Mammary epithelial cell (primary cell): ENCODE measurements at places on chromosomes 7 and 10. TPM values are rescaled to one million over a fixed set of nuclear protein-coding genes. Genes with fewer than 3 reads are reported as not detected.

- no peak for DNase-seq
These were observed 75.4 kb downstream of the CYP51A1 start for GRCh38 chr7:92058899-92059298.

GRCh38 chr10:103528549-103528948 lies 35.0 kb downstream of the NEURL1 start:
- no peak for DNase-seq

GRCh38 chr10:48932831-48933664 lies 6.6 kb downstream of the LRRC18 start:
- no peak for DNase-seq

Gene PNLIPRP2
- not detected for total RNA-seq

Gene ELN
- not detected in 2 replicates for total RNA-seq

Gene C1QL3
- not detected in 2 replicates for total RNA-seq

Gene RARRES2
- total RNA-seq = 0.17 TPM

Gene POLR2J2
- 4.2 TPM for total RNA-seq

- no peak for DNase-seq
These were observed 182.2 kb downstream of the ADK start for GRCh38 chr10:74333174-74333573.

GRCh38 chr10:105872665-105873064 lies 1231.6 kb downstream of the SORCS3 start:
- DNase-seq = no peak

DNA sequence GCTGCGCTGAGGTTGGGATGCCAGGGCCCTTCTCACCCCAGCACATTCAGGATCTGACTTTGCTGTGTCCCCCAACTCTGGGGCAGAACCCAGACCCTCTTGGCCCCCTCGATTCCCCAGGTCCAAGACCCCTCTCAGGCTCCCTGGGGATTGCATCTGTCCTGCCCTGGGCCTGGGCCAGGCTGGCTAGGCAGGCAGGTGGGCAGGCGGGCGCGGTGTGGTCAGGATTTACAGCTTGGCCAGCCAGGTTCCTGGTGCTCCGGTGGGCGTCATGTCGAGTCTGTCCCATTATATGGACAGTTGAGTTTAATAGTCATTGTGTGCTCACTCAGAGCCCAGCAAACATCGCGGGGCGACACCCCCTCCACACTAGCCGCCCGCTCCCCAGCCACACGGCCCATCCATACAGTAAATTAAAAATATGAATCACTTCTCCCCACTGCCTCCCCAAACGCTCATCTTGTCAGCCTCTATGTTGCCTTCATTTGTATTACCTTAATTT lies 23.5 kb downstream of the POLL start:
- DNase-seq = no peak

Gene MRPS33
- 52.5 and 67.7 TPM in 2 replicates for total RNA-seq
